Activated gamma-delta T cell (primary cell): ENCODE measurements at places on chromosomes 3 and 15.

DNA sequence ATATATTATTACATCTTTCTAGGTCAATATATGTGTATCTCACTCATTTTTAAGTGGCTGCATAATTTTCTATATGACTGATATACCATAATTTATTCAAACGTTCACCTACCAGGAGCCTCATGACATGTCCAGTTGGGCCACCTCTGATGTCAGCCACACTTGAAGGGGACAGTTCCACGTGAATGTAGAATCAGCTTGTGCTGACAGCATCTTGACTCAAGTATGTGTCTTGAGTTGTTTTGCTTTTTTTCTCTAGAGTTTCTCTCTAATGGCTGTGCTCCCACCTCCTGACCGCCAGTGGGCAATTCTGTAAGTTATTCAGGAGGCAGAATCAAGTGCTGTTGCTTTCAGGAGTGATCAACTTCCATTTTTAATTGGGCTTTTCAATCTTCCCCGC is 237.9 kb downstream of the NFKBIZ start:
- DNase-seq: no peak

DNA sequence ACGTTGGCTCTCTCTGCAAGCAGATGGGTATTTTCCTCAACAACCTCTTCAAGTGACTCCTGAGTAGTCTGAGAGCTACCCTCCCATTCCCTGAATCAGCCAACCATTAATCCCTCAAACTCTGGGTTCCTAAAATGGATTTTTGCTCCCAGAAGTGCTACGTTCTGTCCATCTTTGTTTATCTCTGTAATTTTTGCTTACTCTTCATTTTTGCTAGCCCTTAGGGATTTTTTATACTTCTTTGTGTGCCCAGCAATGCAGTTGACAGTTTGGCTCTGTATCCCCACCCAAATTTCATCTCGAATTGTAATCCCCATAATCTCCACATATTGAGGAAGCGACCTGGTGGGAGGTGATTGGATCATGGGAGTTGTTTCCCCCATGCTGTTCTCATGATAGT is 35.4 kb upstream of the COL6A5 start:
- no peak for DNase-seq

- DNase-seq: no peak
Observed at GRCh38 chr15:40565333-40566238, 744 bp upstream of the CCDC32 start.

DNA sequence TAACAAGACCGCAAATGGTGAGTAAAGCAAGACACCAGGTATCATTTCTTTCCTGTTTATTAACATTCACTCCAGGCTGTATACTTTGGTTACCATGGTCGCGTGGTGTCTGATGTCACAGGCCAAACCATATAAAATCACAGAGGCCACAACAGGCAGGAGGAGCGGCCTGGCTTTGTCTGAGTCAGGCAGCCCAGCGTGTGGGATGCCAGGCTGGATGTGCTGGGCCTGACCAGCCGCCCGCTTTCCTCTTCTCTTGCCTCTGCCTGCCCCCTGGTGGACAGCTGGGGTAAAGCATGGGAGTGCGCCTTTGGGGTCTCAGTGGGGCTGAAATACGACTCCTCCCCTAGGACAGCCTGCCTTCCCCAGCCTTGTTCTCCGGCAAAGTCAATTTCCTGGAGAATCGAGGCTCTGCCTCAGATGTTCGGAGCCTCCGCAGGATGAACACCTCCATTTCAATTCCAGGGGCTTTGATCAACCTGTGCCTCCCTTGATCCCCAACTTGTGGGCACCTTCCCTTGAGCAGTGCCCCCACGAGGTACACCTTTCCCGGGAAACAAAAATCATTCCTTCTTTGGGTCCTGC is 78.2 kb downstream of the CCNL1 start:
- no peak for DNase-seq

- no peak for DNase-seq
Observed at GRCh38 chr15:51377038-51377786, 35.8 kb downstream of the GLDN start.

GRCh38 chr15:67068710-67069400 is 3.5 kb downstream of the SMAD3 start:
- DNase-seq: no peak

DNA sequence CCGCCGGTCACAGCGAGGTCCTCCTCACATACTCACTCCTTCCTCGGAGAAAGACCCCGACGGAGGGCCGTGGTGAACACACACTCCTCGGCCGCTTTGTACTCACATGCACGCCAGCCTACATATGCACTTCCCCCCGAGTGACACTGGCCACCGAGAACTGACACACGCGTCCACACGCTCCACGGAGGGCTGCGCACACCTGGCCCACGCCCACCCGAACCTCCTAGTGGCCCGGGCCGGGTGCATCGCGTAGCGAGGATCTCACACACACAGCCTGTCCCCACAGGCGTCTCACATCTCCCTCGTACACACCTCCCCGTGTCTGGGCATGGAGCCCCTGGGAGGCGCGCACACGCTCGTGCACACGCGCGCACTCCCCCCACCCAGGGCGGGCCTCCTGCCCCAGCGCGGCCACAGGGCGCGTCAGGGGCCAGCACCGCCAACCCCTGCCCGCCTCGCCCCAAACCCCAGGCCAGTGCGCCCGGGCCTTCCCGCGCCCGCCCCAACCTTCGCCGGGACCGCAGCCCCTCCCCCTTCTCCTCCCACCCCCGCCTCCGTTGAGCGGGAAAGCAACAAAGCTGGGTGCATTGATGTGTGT is 411 bp upstream of the C3orf70 start:
- DNase-seq: no peak

DNA sequence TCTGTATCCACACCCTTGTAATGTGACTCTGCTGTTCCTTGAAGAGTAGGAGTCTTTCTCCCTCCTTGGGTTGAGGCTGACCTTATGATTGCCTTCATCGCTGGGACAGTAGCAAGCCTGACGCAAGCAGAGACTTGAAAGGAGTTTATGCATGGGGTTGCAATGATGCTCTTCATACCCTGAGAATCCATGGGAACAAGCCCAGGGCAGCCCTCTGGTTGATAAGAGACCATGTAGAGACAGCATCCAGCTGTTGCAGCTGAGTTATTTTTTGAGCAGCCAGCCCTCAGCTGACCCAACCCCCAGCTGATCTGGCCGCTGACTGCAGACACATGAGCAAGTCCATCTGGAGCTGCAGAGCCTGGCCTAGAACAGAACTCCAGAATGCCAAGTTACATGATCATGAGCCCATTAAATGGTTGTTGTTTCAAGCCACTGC is 60.6 kb upstream of the ARNT2 start:
- DNase-seq: no peak

GRCh38 chr3:120424976-120425570 is 25.7 kb downstream of the FSTL1 start:
- no peak for DNase-seq

DNA sequence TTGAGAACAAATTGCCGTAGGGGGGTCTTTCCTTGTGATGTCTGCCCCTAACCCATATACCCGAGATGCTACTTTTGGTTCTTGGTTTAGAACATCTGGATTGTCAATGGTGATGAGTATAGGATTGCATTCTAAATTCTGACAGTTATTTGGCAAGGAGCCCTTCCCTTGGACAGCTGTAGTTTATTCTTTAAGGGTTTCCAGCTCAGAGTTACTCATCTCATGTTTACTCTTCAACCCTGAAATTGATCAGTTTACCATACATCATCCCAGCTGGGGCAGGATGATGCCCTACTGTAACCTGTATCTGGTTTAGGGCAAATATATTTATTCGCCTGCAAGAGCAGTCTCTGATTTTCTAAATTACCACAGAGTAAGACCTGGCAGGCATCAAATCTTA is 85.7 kb upstream of the XCR1 start:
- DNase-seq: no peak

GRCh38 chr3:98013411-98014267 is 21.5 kb downstream of the GABRR3 start:
- DNase-seq: no peak

- DNase-seq: no peak
Observed at GRCh38 chr15:38041576-38041975, 107.1 kb downstream of the TMCO5A start.

- DNase-seq: no peak
Observed at GRCh38 chr3:4825436-4826236, 153.6 kb upstream of the BHLHE40 start.

DNA sequence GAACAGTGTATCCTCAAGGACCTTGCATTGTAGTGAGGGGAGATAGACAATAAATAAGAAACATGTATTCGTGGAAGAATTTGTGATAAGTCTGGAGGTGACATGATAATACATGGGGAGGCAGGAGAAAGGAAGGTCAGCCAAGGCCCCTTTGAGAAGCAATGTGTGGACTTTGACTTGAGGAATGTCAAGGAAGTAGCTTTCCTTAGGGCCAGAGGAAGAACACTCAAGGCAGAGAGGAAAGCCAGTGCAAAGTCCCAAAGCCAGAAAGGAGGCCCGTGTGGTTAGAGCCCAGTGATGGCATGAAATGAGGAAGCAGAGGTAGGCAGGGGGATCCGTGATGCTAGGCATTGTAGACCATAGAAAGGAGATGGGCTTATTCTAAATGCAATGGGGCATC is 192.2 kb downstream of the NR1D2 start:
- DNase-seq: no peak

- DNase-seq: no peak
Observed at GRCh38 chr3:46132565-46132964, 75.5 kb downstream of the CCR1 start.

- no peak for DNase-seq
Observed at GRCh38 chr3:53154881-53155285, 6.1 kb upstream of the PRKCD start.

- DNase-seq: no peak
Observed at GRCh38 chr3:193909387-193909786, 226.6 kb upstream of the HES1 start.

- DNase-seq: no peak
Observed at GRCh38 chr3:62361824-62362223, 11.5 kb downstream of the FEZF2 start.

GRCh38 chr3:194585880-194586281 is 47.3 kb downstream of the TMEM44 start:
- DNase-seq: no peak

DNA sequence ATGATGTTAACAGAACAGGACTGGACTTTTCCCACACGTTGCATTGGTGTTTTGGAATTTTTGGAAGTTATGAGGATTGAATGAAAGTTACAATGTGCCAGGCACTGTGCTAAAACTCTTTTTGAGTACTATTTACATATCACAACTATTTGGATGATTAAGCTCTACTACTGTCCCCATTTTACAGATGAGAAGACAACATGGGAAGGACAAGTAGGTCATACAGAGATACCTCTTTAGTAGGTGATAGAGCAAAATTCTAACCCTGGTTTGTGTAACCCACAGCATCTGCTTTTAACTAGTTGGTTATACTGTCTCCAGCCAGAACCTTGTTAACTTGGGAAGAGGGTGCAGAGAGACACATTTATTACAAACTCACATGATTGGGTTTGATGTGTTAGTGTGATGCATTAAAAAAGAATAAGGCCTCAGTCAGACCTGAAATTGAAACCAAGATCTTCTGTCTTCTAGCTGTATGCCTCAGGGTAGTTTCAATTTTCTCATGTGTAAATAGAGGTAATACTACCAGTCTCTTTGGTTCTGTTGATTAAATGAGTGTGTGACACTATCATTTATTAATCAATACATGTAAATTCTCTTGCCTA is 1.4 kb downstream of the NDUFB4 start:
- DNase-seq: no peak

DNA sequence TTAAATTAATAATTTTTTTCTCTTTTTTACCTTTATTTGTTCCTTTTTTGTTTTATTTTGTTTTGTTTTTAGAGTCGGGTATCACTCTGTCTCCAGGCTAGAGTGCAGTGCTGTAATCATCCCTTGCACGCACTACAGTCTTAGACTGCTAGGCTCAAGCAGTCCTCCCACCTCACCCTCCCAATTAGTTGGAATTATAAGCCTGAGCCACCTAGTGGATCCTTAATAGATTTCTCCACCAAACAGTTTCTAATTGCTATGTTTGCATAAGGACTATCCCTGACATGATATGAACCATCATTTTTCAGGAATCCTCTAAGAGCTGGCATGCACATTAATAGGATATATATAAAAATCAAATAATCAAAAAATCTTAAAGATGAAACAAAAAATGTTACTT is 993.2 kb downstream of the OTOL1 start:
- DNase-seq: no peak

- no peak for DNase-seq
Observed at GRCh38 chr15:78422571-78423340, 15.3 kb upstream of the IREB2 start.

DNA sequence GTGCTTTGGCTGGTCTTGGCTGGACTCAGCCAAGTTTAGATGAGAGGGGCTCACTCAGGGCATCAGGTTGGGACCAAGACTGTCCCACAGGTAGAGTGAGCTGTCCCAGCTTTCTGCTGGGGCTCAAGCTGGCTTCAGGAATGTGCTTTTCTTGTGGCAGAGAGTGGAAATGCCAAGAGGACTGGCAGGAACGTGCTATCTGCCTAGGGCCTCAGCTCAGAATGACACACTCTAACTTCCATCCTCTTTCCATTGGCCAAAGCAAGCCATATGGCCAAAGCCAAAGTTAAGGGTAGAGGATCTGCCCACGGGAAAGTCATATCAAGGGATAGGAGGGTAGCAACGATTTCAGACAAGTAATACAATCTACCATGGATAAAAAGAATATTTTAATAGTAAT is 178.8 kb downstream of the ABHD5 start:
- DNase-seq: no peak

- no peak for DNase-seq
Observed at GRCh38 chr15:101609742-101610610, 42.2 kb downstream of the TM2D3 start.

DNA sequence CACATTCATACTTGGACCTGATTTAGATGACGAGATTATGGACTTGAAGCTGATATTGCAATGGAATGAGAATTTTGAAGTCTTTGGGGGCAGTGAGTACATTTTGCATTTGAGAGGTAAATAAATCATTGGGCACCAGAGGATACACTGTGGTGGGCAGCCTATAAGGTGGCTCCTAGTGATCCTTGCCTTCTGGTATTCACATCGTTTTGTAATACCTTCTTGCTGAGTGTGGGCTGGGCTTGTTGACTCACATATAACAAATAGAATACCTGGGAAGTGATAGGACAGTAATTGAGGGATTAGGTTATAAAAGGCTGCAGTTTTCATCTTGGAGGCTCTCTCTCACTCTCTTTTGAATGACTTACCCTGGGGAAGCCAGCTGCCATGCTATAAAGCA is 605.5 kb upstream of the KCNMB2 start:
- DNase-seq: no peak

DNA sequence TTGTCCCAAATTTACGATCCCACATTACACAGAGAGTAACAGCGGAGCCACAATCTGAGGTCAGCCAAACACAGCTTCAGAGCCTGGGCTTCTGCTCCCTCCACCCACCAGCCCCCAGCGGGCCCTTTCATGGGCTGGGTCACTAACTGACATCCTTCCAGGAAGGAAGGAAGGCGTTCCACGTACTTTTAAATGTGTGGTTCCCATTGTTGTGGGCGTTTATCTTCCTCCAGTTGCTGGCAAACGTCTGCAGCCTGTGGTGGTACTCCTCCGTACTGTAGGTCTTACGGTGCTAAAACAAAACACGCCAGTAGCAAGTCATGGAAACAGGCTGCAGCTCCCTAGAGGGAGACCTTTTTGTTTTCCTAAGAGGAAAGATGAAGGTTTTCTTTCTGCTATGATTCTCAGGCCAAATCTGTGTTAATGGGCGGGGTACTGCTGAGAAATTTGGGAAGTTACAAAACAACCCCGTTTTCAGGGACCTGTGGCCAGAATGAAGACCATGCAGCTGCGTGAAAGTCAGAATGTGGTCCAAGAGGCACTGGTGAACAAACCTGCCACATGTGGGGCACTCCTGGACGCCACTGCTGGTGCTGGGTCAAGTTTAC is 7.6 kb downstream of the CTSH start:
- no peak for DNase-seq
